ENCODE measurements at places on chromosomes 13 and 19. TPM values are rescaled to one million over a fixed set of nuclear protein-coding genes. Genes with fewer than 3 reads are reported as not detected.

DNA sequence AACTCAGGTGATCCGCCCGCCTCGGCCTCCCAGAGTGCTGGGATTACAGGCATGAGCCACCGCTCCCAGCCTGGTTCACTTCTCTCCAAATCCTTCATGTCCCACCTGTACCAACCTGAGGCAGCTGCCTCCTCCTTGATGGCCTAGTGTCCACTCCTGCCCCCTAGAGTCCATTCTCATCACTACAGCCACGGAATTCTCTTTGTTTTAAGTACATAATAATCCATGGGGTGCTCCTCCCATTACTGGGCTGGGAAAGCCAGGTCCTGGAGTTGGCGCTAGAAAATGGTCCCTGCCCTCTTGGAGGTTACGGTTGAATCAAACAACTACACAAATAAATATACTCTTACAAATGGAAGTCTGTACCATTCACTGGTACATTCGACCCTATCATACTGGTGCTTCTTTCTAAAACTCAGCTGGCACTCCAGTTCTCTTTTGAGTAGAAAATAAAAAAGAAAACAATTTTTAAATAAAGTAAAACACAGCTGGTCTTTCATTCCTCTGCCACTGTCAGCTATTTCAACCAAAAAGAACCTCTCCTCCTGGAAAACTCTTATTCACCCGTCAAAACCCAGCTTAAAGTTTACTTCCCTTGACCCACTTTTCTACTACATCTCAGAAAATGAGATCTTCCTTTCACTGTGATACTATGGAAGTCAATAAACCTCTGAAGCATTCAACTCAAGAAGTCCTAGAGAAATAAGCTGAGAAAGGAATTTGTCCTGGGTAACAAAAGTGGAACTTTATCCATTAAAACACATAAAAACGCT is 22.4 kb upstream of the ARHGEF18 start:
- no peak for DNase-seq
- no peak overlapping the region for H3K27ac ChIP-seq
- H3K4me3 ChIP-seq = no peak overlapping the region
- no peaks in the 10 kb centered on the region for H3K36me3 ChIP-seq
- H3K4me1 ChIP-seq = no peaks in the 10 kb centered on the region
- H3K27me3 ChIP-seq = no peaks in the 10 kb centered on the region

PEAK3 gene
- not detected for total RNA-seq

DNA sequence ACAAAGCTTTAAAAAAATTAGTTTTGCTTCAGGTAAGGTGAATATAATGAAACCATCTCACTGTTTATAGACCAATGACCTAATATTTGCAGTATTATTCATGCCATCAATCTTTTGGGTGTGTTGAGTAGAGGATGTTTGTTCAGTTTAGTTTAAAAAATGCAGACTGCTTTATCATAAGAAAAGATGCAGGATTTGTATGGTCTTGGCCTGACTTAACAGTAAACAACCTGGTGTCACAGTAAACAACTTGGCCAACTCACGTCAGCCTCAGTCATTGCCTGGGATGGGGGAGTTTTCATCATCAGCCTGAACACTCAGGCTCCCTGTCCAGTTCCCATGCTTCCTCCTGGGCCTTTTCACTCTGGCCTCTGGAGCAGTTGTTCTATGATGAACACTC is 55.1 kb downstream of the LMO7 start:
- no peak for DNase-seq
- H3K27ac ChIP-seq = no peak overlapping the region
- H3K27me3 ChIP-seq = no peaks in the 10 kb centered on the region
- H3K36me3 ChIP-seq = peaks cover 8% of the 10 kb centered on the region
- no peak overlapping the region for H3K4me3 ChIP-seq

DNA sequence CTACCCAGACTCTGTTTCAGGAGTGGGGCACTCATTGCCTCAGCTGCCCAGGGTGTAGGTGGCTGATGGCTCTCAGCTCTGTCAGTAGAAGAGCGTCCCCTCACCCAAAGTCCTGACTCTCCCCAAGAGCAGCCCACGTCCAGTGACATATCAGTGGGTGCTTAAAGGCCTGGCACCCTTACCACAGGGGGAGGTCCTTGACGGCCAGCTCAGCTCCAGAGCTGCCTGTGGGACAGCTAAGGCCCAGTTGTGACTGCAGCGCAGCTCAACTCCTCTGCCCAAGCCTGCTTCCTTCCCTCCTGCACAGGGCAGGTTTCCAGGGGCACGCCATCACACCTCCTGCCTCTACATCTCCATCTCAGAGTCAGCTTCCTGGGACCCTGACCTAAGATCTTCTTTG is 32.4 kb downstream of the GRIK5 start:
- no peak overlapping the region for H3K27ac ChIP-seq
- no peak for DNase-seq
- no peak overlapping the region for H3K4me3 ChIP-seq
- no peaks in the 10 kb centered on the region for H3K4me1 ChIP-seq
- no peaks in the 10 kb centered on the region for H3K36me3 ChIP-seq

FSD1 gene
- 15.0 TPM for total RNA-seq

Data from astrocyte (in vitro differentiated cells and primary cell).